ENCODE measurements at places on chromosomes 1 and 21.
A peak's percentile ranks its signal among the peaks of the same experiment; 100 is the strongest.

GRCh38 chr1:22186311-22186710, 43.4 kb upstream of the WNT4 start:
- no peak for DNase-seq

DNA sequence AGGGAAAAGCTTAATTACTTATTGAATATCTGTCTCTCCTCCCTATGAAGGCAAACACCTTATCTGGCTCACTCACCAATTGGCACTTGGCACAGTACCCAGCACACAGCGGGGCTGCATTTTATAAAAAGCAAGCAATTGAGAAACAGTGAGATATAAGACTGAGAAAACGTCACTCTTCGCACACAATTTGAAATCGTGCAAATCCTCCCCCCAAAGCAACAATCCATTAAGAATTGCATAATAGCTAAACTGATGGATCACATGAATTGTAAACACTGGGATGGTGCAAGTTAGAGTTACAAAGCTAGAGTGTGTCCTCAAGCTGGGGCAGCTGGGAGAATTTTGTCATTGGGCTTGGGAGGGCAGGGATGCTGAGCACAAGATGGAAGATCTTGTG, 27.1 kb downstream of the PRDX6 start:
- no peak for DNase-seq

GRCh38 chr1:114718661-114719423, 2.3 kb upstream of the NRAS start:
- no peak for DNase-seq

DNA sequence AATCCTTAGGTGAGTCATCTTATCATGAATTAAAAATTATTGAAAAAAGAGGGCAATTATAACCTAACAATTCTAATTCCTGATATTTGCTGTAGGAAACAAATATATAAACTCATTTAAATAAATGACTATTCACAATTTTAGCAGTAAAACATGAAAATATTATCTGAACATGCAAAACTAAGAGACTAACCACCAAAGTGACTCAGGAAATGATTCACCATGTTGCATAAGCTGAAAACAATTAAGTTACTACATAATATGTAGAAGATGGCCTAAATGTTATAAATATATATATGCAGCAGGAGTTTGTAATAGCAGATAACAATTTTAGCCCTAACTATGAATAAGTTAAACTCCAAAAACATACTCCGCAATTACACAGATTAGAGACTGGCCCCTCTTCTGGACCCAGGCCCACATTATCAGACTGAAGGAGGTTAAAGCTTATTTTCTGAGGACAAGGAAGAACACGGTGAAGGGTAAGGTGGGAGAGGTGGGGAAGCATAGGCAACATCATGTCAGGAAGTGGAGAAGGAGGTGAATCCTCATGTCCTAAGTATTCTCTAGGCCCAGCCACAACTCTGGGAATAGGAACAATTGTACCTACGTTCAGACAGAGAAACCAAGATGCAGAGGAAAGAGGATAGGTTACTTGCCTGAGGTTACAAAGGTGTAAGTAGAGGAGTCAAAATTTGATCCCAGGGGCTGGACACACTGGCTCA, 15.6 kb upstream of the AIM2 start:
- DNase-seq, result peak; percentile 77
